Activated CD8-positive, alpha-beta memory T cell treated with anti-CD3 and anti-CD28 coated beads for 48 hours (primary cell): ENCODE measurements at places on chromosomes 2 and 18.

- DNase-seq, result no peak
These were observed 107.1 kb downstream of the CTNNA2 start for GRCh38 chr2:79619976-79620375.

GRCh38 chr2:118791483-118791882, 56.0 kb downstream of the EN1 start:
- DNase-seq, result no peak

- no peak for DNase-seq
These were observed 58.2 kb downstream of the HS6ST1 start for GRCh38 chr2:128260239-128261138.

GRCh38 chr18:5447442-5447841, 96.4 kb downstream of the EPB41L3 start:
- no peak for DNase-seq

DNA sequence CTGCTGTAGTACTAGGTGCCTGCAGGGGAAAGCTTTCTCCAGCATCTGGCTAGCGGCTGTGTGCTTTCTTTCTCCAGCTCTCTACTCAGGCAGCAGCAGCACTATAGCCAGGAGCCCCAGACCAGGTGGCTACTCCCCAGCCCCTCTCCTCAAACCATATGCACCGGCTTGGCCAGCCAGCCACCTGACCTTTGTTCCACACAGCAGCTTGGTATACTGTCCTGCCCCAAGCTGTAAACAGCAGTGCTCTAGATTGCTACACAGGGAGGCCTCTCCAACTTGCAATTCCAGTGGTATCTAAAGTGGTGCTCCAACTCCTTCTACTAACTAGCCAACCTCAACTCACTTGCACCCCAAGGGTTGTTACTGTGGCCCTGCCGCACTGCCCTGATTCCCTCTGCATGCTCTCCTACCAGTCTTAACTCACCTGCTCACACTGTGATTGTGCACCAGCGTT, 19.6 kb downstream of the LDAH start:
- no peak for DNase-seq

DNA sequence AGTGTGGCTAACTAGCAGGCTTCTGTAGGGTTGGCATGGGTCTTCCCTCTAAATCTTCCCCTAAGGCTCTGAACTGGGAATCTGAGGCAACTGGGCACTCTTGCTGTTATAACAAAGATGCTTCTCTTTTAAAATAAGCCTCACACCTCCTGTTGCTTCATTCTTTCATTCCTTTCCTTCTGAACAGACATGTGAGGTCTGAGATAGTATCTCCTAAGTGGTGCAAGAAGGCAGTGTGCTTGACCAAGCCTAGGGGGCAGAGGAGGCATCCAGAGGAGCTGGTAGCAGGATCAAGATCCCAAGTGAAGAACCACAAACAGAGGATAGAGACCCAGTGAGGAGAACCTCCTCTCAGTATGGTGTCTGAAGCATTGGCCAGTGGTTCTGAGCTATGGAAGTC, 90.9 kb downstream of the TTC27 start:
- DNase-seq, result no peak

DNA sequence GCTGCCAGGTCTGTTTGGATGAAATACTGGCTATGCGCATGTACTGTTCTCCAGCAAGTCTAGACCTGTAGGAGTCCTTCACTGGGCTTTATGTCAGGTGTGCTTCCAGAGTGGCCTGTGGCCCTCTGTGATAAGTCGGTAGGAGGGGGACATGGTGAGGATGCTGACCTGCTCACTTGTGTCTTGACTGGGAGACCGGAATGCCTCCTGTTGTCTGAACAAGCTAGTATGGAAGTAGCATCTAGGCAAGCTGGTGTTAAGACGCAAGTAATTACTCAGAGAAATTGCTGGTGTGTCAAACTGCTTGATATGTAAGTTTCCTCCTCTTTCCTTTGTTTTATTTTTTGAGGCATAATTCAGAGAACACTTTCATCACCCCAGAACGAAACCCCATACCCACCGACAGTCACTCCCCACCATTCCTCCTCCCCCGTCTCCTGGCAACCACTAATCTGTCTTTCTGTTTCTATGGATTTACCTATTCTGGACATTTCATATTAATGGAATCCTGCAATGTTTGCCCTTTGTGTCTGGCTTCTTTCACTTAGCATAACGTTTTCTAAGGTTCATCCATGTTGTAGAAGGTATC, 76.4 kb downstream of the TMEM247 start:
- DNase-seq, result no peak
